Hypothalamus (tissue), 51 donors: ENCODE measurements at places on chromosomes 6 and 20.

DNA sequence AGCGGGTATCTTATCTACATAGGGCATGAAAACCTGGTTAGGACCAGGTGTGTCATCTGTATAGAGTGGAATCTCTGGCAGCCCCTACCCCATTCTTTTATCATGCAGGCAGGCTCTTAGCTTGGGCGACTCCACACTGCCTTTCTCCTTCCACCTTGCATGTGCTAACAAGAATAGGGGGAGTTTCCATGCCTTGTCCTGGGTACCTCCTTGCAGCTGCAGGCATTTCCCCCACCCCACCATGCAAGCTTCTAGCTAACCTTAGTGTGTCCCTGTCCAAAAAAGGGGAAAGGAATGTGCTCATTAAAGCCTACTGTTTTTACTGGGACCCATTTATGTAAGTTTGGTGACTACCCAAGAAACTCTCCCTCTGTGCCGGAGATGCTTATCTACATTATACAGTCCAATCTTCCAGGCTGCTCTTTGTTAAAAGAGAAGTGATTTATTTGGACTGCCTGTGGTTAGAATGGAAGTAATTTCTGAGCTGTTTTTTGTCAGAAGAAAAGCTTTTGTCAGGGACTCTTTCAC, 10.5 kb upstream of the CEP43 start:
- no peak for DNase-seq

DNA sequence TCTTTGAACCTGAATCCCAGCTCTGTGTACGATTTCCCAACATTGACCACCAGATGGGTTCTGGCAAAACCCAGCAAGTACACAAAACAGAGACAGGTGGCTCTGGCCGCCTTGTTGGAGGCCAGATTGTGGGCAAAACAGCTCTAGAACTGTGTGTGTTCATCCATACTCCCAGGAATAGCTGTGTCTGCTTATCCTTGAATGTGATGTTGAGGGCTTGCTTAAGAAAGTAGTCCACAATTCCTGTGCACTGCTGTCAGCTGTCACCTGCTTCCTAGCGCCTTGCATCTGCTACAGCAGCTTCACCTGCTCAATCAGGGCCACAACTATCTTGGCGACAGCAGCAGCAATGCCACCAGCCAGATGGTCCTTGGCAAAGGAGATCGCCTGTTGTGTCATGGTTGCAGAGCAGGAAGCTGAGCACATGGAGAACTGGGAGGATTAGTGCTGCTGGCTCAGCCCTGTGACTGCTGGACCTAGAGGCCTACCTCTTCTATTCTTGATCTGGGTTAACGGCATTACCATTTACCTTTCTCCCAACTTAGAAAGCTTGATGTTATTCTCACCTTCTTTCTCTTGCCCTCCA, 3.7 kb upstream of the SMAP1 start:
- no peak for DNase-seq

- DNase-seq: no peak
These were observed 520.7 kb downstream of the QKI start for GRCh38 chr6:163935158-163935762.

DNA sequence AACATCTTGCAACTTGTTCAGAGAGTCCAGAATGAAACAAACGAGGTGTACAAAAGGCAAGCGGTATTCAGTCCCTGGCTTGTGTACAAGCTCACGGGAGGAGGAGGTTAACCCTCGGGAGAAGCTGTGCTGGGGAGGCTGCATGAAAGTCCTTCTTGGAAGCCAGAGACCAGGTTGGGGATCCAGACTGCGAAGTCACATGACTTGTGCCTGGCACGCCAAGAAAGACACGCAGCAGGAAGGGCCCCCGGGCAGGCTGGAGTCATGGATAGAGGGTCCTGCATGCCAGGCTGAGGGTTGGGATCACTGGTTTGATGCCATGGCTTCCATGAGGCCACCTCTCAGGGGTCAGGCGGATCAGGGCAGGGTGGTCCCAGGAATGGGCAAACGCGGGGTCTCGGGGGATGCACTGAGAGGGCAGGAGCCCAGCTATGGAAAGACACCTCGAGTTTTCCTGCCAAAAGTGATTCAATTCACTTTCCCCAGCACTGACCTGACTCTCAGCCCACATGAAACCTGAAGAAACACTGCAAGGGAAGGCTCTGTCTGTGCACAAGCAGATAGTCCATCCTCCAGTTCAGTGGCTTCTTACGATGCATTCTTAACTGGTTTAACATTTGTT, 79.4 kb downstream of the DLL1 start:
- DNase-seq: no peak

DNA sequence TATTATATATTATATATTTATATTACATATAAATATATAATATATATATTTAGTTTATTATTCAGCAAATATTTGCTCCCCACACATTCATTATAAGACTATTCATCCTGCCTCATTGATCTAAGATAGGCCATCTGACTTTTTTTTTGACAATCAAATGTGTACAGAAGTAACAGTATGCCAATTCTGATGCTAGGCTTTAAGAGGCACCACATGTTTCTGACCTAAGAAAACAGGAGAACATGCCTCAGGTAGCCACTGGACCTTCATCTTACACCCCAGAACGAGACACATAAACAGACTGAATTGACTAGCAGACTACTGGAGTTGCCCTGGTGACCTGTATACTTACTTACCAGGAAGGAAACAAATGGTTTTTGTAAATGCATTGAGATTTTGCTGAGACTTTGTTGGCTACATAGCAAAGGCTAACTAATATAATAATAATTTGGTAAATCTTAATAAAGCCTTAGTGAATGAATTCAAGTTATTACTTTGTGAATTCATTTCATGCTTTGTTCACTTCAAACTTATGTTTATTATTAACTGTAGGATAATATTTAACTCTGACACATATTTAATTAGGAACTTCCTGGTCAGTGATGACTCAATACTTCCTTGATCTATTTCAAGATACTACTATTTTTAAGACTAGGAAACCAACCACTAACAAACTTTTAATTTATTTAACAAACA, 13.4 kb upstream of the MYO6 start:
- DNase-seq: no peak

GRCh38 chr6:147874322-147874721, 365.8 kb downstream of the SAMD5 start:
- no peak for DNase-seq

DNA sequence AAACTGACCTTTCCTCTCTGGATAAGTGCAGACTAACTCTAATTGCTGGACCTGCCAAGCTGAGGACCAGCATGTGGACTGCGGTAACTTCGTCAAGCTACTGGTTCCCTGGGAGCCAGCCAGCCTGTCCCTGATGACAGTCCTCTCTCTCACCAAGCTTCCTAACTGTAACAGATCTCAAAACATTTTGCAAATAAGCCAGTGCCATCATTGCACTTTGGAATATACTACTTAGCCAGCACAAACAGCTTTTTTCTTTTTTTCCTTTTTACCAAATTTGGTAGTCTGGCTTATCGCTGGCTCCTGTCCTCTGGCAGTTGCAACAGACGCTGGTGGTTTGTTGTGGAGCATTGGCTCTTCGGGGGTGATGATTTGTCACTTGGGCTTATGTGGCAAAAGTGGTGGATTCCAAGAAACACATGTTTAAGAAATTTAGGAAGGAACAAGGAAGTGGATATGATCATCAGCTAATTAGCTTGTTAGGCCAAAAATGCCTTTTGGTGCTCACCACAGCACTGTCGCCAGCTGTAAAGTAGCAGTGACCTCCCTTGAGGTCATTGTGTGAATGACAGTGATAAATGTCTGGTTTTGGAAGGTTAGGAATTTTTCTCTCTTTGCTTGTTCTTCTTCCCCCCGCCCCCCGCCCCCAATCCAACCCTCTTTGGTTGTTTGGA, 171.7 kb downstream of the CLIC5 start:
- no peak for DNase-seq

DNA sequence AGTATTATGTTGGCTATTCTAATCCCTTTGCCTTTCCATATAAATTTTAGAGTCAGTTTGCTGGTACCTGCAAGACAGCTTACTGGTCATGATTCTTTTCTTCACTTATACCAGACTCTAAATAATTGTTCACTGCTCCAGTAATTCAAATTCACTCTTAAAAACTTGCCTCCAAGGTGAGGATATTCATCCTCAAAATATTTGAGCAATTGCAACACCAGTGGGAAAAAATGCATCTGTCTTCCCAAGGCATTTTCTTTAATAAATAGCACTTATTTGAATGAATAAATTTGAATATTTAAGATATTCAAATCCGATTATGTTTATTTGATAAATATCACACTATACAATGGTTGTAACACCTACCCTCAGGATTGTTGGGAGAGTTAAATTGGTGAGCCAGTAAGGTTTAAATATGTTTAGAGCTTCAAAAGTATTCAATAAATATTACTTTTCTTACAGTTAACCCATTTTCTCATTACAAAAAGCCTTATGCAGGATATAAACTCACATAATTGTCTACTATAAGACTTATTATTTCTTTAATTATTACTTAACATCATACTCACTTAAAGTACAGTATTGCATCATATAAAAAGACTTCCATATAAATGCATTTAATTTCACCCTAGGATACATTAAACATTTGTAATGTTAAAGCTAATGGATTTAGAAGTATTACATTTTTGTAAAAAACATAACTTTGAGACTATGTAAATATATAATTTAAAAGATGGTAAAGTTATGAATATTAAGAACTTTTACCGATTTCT, 285.6 kb downstream of the SAMD5 start:
- DNase-seq: no peak

DNA sequence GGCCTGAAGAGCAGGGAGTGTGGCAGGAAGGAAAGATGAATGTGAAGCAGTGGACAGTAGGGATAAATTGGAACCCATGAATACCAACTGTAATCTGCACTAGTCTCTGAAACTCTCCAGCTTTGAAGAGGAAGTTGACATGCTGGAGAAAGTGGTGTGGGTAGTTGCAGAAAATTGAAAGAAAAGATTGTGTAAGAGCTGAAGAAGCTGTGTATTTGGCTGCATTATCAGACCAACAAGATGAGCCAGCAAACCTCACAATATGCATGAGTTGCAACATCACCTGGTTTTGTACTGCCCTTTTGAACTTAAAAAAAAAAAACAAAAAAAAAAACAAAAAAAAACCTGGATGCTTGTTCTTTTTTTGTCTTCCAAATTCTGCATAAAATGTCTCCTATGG, 921.9 kb upstream of the EYS start:
- no peak for DNase-seq

DNA sequence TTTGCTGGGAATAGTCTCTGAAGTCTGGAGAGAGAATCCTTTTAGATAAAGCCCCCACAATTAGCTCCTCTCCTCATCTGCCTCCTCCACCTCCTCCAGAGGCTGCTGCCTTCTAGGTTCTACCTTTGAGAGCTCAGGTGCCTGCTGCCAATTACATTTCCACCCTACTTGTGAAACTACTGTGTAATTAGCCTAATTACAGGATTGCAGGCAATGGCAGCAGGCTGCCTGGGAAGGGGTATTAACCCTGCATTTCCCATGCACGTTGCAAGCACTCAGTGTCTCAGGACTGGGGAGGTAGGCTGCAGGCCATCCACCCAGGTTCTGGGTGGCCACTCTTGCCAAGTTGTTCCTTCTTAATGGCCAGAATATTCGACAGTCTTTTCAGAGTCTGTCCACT, 215.6 kb upstream of the ZNF217 start:
- no peak for DNase-seq

- DNase-seq: no peak
These were observed 107.7 kb downstream of the AGPAT4 start for GRCh38 chr6:161166176-161166575.

GRCh38 chr6:52285177-52286068, 881 bp upstream of the MCM3 start:
- peak; percentile 53 for DNase-seq

GRCh38 chr6:18893540-18894269, 506.6 kb downstream of the RNF144B start:
- DNase-seq: no peak

DNA sequence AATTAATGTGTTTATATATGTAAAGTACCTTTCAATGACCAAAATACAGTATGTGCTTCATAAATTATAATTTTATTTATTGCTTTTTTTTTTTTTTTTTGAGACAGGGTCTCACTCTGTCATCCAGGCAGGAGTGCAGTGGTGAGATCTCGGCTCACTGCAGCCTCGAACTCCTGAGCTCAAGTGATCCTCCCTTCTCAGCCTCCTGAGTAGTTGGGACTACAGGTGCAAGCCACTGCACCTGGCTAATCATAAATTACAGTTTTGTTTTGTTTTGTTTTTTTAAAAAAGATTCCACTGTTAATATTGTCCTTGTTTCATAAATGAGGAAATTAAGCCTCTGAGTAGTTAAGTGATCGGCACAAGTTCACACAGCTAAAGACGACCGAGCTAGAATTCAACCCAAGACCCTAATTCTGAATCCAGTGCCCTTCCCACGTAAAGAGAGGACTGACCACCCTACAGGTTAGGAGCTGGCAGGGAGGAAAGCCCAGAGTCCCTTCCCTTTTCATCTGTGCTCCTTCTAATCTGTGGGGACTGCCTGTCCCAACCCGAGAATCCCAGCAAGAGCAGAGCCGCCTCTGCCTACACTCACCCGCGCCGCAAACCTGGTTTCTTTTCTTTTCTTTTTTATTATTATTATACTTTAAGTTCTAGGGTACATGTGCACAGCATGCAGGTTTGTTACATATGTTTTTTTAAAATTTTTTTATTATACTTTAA, 8.5 kb upstream of the GDF5 start:
- DNase-seq: no peak

DNA sequence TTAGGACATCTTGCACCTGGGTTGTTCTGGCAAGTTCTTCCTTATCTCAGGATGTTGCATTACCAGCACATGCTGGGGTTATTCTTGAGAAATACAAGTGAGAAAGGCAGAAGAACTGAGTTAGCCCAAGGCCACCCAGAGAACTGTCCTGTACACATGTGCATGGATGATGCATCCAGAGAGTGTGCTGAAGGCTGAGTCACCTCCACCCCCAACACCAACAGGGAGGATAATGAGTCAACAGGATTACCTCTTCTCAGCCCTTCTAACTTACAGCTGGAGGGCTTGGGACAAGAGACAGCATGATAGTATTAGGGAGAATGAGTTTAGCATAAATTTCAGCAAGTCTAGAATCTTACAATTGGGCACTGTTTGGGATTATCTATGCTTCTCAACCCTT, 8.5 kb downstream of the SCGN start:
- DNase-seq: no peak

DNA sequence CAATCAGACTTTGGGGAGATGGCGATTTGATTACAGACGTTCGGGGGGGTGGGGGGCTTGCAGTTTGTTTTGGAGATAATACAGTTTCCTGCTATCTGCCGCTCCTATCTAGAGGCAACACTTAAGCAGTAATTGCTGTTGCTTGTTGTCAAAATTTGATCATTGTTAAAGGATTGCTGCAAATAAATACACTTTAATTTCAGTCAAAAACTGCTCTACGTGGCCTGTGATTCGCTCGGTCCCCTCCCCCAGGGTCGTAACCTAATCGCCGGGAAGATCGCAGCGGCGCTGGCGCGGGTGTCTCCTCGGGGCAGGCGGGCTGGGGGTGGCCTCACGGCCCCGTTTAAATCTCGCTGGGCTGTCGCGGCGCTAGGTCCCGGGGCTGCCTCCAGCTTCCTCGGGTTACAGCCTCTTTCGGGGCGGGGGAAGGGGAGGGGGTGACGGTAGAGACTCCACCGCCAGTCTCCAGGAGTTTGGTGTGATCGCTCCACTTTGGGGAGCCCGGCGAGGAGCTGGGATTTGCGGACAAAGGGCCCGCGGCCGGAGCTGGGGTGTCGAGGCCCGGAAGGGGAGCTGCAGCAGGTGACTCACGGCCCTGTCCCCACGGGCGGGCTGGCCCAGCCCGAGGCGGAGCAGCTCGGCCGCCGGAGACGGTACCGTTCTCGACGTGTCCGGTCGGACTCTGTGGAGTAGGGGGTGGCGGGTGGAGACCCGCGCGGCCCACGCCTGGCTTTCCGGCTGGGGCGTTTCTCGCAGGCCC, 4.2 kb downstream of the FOXC1 start:
- DNase-seq: no peak
